ENCODE measurements at places on chromosomes 4 and X. TPM values are rescaled to one million over a fixed set of nuclear protein-coding genes. Genes with fewer than 3 reads are reported as not detected.

Gene RHOH
- 5.5 TPM for total RNA-seq

Gene ASB5
- 0.84 TPM for total RNA-seq

Gene CENPVL3
- 5.4 TPM for total RNA-seq

- no peak for DNase-seq
- H3K27me3 ChIP-seq, result no peaks in the 10 kb centered on the region
- H3K36me3 ChIP-seq, result peaks cover 9% of the 10 kb centered on the region
- no peaks in the 10 kb centered on the region for H3K4me1 ChIP-seq
- H3K4me3 ChIP-seq, result no peak overlapping the region
These were observed 131.6 kb downstream of the PDS5A start for GRCh38 chr4:39846120-39846519.

Gene CCSER1
- 11.6 TPM for total RNA-seq

Gene DUX4
- not detected for total RNA-seq

DNA sequence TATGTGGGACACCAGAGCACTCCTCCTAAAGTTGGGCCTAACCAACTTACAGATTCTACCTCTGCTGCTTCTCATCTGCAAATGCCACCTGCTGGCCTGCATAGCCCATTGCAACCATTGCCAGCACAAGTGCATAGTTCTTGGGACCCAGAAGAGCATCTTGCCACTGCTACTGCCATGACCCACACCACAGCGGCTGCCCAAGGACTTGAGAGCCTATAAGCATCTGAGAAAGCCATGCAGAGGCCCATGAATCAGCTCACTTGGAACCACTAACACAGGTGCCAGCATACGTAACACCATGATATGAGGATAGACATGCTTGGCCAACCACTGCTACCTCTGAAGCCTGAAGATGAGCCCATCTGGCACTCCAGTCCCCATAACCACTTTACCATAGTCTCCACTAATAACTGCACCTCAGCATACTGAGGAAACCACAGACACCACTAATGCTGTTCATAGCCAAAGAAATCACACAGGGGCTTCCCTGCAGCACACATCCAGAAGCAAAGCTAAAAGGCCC, 258.1 kb upstream of the AGTR2 start:
- no peak for DNase-seq
- no peak overlapping the region for H3K4me3 ChIP-seq
- no peak overlapping the region for H3K27ac ChIP-seq
- H3K27me3 ChIP-seq, result no peaks in the 10 kb centered on the region
- peaks cover 24% of the 10 kb centered on the region for H3K36me3 ChIP-seq

Gene SRP72
- total RNA-seq, result 119 TPM

GRCh38 chr4:139655116-139655515, 10.5 kb upstream of the MGST2 start:
- DNase-seq, result no peak
- H3K4me3 ChIP-seq, result no peak overlapping the region
- no peaks in the 10 kb centered on the region for H3K27me3 ChIP-seq
- no peaks in the 10 kb centered on the region for H3K36me3 ChIP-seq
- no peak overlapping the region for H3K27ac ChIP-seq

Gene CT45A2
- total RNA-seq, result not detected

GRCh38 chr4:126956184-126956897, 676.4 kb upstream of the INTU start:
- H3K4me3 ChIP-seq, result no peak overlapping the region
- no peaks in the 10 kb centered on the region for H3K36me3 ChIP-seq
- no peaks in the 10 kb centered on the region for H3K27me3 ChIP-seq
- H3K27ac ChIP-seq, result peak overlapping the region; percentile 64
- H3K4me1 ChIP-seq, result no peaks in the 10 kb centered on the region
- DNase-seq, result no peak

Gene MXD4
- total RNA-seq, result 121 TPM

DNA sequence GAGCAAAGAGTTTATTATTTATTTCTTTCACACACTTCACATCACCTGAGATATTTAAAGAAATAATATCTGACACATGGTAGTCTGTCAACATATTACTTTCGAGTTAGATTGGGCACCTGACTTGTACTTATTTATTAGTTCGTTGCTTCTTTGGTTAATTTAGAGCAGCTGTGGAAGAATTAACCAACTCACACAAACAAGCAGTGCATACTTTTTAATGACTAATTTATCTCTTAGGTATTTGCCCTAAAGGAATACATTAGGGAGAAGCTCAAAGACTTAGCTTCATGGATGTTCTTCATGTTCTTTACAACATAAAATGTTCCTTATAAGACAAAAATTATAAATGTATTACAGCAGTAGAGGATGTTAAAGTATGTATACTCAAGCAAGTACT, 242.9 kb downstream of the ARHGAP24 start:
- no peak overlapping the region for H3K4me3 ChIP-seq
- no peak overlapping the region for H3K27ac ChIP-seq
- no peaks in the 10 kb centered on the region for H3K36me3 ChIP-seq
- DNase-seq, result no peak
- no peaks in the 10 kb centered on the region for H3K4me1 ChIP-seq

Gene MED28
- 115 TPM for total RNA-seq

- no peaks in the 10 kb centered on the region for H3K27me3 ChIP-seq
- H3K27ac ChIP-seq, result no peak overlapping the region
- no peak for DNase-seq
- H3K36me3 ChIP-seq, result no peaks in the 10 kb centered on the region
- H3K4me1 ChIP-seq, result no peaks in the 10 kb centered on the region
- H3K4me3 ChIP-seq, result no peak overlapping the region
These were observed 1060.8 kb downstream of the FAT4 start for GRCh38 chr4:126375462-126376054.

DNA sequence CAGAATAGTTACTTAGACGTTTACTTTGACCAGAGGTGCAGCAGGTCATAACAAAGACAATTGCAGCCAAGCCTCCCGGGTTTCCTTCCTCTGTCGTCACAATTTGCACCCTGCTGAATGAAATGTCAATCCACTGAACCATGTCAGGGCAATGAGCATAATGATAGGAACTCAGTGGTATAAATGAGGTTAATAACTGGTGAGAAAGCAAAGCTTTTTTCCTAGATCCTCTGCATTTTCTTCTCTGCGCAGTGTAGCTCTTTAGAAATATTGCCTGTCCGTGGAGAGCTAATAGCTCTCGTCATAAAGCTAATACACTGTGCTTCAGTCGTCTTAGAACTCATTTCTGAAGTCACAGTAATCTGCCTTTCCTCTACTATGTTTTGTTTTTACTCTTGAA, 1960.1 kb upstream of the ADGRL3 start:
- H3K4me3 ChIP-seq, result no peak overlapping the region
- H3K36me3 ChIP-seq, result no peaks in the 10 kb centered on the region
- H3K27ac ChIP-seq, result no peak overlapping the region
- no peaks in the 10 kb centered on the region for H3K27me3 ChIP-seq
- no peaks in the 10 kb centered on the region for H3K4me1 ChIP-seq

Gene IL3RA
- total RNA-seq, result not detected

DNA sequence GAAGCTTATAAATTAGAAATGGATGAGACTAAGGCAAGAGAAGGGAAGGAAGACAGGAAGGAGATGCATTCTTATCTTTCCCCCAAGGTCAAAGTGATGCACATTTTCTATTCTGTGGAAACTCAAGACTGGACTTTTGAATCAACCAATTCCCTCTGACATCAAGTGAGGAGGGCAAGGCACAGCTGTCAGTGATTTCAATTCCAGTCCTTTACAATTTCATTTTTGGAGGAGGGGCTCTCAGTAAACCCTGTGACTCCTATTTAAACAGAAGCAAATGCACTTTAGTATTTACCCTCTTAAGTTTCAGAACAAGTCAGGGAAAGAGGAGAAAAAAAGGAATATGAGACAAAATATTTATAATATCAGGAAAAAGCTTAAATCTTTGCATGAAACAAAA, 134.0 kb downstream of the MGST2 start:
- no peaks in the 10 kb centered on the region for H3K27me3 ChIP-seq
- no peak overlapping the region for H3K27ac ChIP-seq
- peaks cover 38% of the 10 kb centered on the region for H3K4me1 ChIP-seq
- H3K4me3 ChIP-seq, result no peak overlapping the region
- DNase-seq, result no peak

- no peaks in the 10 kb centered on the region for H3K36me3 ChIP-seq
- no peaks in the 10 kb centered on the region for H3K4me1 ChIP-seq
- no peak overlapping the region for H3K4me3 ChIP-seq
- H3K27ac ChIP-seq, result no peak overlapping the region
These were observed 1008.2 kb downstream of the NLGN4X start for GRCh38 chrX:5220421-5220820.

All from progenitor cell of endocrine pancreas (in vitro differentiated cells).